ENCODE measurements at places on chromosomes 12 and 14. TPM values are rescaled to one million over a fixed set of nuclear protein-coding genes. Genes with fewer than 3 reads are reported as not detected.

GRCh38 chr14:68695326-68695768 is 97.5 kb downstream of the ZFP36L1 start:
- no peak for DNase-seq

DNA sequence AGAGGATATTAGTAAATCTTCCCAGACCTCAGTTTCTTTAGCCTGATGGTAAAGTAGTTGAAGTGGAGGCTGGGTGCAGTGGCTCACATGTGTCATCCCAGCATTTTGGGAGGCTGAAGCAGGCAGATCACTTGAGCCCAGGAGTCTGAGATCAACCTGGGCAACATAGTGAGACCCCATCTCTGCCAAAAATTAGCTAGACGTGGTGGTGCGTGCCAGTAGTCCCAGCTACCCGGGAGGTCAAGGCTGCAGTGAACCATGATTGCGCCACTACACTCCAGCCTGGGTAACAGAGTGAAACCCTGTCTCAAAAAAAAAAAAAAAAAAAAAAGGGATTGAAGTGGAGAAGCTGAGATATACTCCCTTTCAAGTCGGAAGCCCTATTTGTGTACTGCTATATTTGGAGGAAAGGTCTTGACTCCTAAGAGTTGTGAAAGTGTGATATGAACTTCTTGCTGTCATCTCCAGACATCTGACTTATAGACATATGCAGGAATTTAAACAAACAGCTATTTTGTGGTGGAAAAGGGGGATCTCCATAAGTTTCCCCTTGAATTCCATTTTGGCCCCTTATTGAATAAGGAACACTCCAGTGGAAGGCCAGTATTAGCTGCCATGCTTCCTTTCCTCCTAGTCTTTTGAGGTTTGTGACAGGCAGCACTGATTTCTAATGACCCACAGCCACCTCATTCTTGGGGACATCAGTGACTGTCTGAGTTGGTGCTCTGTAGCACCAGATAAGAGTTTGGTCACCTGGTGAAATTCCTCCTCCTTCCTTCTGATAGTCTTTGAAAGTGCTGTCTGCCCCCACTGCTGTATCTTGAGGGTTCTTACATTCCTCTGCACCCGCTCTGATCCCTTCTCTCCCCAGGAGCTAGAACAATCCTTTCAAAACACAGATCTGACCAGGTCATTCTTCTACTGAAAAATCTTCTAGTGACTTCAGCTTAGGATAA is 7.4 kb downstream of the ELK3 start:
- DNase-seq: no peak

DNA sequence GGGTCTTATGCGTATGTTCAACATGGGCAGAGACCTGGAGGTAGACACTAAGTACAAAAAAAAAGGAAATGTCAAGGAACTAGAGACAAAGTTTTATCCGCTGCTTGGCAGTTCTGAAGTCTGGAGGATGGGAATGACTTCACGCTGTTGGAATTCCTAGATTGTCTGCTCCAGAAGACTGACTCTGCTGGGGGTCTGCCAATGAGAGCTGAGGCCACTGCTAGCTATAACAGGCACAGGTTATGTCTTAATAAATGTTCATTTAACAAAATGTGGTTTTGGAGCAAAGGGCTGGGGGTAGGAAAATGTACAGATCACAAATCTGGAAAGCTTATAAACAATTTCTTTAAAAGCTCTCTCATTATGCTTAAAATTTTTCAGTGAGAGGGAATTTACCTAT is 5.9 kb downstream of the RNASE8 start:
- DNase-seq: no peak

- DNase-seq: no peak
Observed at GRCh38 chr12:104478396-104479122, 21.8 kb downstream of the CHST11 start.

DNA sequence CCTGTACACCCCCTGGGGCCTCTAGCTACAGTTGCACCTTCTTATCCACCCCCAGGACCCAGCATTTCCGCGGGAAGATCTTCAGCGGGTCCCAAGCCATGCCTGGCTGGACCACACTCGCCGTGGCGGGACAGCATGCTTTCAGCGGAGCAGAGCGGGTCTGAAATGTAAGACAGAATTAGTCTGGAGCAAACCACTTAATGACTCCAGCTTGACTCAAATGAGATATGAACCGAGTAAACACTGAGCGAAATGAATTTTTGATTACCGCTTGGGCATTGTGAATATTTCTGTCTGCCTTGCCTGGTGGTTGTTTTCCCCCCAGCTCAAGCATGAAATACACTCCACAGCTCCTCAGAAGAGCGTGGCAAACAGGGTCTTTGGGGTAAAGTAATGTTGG is 60.8 kb downstream of the SLC24A4 start:
- no peak for DNase-seq

GRCh38 chr14:102655137-102655536 is 62.7 kb downstream of the RCOR1 start:
- DNase-seq: no peak

GRCh38 chr14:44791730-44792129 is 170.0 kb downstream of the KLHL28 start:
- DNase-seq: no peak

DNA sequence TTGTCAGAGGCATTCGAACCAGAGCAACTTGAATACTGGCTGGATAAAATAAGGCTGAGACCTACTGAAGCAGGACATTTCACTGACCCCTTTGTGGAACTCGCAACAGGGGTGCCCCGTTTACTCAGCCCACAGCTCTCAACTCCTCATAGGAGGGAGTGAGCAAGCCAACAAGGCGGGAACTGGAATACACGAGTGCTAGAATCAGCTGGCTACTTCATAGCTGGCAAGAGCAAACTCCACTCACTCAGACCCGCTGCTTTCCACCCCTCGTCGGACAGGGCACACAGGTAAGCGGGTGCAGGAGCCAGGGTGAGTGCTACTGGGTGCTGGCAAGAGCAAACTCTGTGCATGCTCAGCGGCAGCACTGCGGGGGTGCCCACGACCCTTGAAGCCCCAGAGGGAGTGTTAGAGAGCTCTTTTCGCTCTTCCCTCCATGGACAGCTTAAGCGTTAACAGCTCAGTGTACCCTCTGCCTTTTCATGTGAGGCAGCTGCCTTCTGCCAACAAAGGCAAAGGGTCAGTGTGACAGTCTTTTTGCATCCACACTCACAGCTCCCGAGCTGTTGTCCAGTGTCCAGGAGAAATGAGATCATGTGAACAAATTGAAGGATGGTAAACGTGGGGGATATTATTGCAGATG is 15.7 kb downstream of the CAPZA3 start:
- DNase-seq: no peak

- DNase-seq: no peak
Observed at GRCh38 chr12:116712458-116713303, 25.2 kb downstream of the SPRING1 start.

Gene MANSC1
- total RNA-seq: 9.1 TPM

DNA sequence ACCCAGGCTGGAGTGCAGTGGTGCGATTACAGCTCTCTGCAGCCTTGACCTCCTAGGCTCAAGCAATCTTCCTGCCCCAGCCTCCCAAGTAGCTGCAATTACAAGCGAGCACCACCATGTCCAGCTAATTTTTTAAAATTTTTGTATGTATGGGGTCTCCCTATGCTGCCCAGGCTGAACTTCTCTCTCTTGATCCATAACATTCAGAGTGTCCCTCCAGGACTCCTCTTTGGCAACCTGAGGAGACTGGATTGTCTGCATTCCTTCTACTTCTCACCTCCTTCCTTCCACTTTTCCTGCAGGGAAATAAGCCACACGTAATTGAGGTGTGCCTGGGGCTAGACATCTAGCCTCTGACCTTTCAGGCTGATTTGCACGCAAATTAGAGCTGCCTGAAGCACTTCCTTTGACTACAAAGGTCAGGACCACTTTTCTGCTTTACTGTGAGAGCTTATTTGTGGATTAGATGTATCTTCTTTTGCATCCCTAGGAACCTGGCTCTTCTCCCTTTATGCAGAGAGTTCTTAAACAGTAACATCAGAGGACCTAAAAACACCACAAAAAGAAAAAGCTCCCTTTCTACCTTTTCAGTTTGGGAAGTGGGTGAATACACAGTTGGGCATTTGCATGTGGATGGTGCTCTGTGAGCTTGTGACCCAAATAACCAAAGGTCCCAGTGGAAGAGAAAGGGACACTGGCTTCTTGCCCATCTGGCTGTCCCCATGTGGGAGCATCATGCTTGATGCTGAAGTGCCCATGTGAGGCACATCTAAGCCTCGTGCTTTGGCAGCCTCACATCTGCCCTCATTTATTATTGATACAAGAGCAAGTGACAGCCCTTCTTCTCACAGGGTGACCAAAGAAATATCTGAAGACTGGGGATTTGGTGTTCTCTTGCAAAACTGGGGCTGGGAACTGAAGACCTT is 33.5 kb downstream of the PYGL start:
- no peak for DNase-seq

Gene NXPH4
- 62.6 TPM for total RNA-seq

GRCh38 chr12:26465419-26466097 is 270.2 kb downstream of the SSPN start:
- no peak for DNase-seq

Gene BICDL1
- not detected for total RNA-seq

DNA sequence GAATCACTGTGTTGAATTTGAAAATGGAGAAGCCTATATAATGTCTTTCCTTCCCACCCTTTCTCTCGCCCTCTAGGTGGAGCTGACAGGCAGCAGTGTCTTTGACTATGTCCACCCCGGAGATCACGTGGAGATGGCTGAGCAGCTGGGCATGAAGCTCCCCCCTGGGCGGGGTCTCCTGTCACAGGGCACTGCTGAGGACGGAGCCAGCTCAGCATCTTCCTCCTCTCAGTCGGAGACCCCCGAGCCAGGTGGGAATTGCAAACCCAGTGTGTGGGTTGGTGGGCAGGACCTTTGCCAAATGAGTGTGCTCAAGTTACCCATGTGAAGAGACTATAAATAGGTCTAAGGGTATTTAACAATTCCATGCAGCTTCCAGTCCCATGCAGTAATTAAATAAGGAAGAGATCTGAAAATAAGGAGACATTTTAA is 274.7 kb downstream of the EGLN3 start:
- DNase-seq: no peak

Measured in osteocyte (in vitro differentiated cells).